ENCODE measurements at places on chromosomes 12 and 14. TPM values are rescaled to one million over a fixed set of nuclear protein-coding genes. Genes with fewer than 3 reads are reported as not detected.
A peak's percentile ranks its signal among the peaks of the same experiment; 100 is the strongest.

Gene MANSC1
- total RNA-seq, result 16.8 TPM

Gene PRH1
- 53.1 TPM for total RNA-seq

Gene COX8C
- not detected for total RNA-seq

Gene CCDC177
- not detected for total RNA-seq

Gene SYT10
- total RNA-seq, result 0.48 TPM

Gene GRIP1
- 8.7 TPM for total RNA-seq

Gene RBMS2
- 29.2 TPM for total RNA-seq

Gene CMAS
- total RNA-seq, result 12.3 TPM

Gene GLI1
- 0.79 TPM for total RNA-seq

Gene OR9K2
- total RNA-seq, result not detected

- H3K36me3 ChIP-seq, result no peaks in the 10 kb centered on the region
These were observed 19.8 kb upstream of the SLC5A8 start for GRCh38 chr12:101229841-101230241.

GRCh38 chr12:111556676-111557075 lies 42.4 kb downstream of the ATXN2 start:
- no peaks in the 10 kb centered on the region for H3K36me3 ChIP-seq
- DNase-seq, result no peak
- H3K4me3 ChIP-seq, result no peak overlapping the region
- no peaks in the 10 kb centered on the region for H3K27me3 ChIP-seq
- H3K4me1 ChIP-seq, result no peaks in the 10 kb centered on the region

DNA sequence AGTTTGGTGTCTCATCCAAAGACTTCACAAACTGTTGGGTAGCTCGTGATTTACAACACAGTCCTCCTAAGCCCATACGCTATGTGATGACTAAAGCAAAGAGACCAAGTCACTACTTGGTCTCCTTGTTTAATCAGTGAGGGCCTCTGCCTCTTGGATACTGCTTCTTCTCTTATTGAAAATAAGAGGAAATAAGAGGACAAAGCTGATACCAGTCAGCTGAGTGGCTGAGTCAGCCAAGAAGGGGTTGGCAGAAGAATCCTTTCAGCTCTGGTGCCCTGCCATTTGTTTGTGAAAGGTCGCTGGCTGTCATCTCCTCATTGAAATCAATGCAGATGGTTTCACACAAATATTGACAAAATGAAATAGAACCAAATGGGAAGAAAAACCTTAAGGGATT lies 67.5 kb upstream of the SLC35F4 start:
- H3K27me3 ChIP-seq, result no peaks in the 10 kb centered on the region
- no peak overlapping the region for H3K4me3 ChIP-seq
- H3K4me1 ChIP-seq, result no peaks in the 10 kb centered on the region
- H3K27ac ChIP-seq, result no peak overlapping the region
- no peak for DNase-seq
- H3K36me3 ChIP-seq, result no peaks in the 10 kb centered on the region

DNA sequence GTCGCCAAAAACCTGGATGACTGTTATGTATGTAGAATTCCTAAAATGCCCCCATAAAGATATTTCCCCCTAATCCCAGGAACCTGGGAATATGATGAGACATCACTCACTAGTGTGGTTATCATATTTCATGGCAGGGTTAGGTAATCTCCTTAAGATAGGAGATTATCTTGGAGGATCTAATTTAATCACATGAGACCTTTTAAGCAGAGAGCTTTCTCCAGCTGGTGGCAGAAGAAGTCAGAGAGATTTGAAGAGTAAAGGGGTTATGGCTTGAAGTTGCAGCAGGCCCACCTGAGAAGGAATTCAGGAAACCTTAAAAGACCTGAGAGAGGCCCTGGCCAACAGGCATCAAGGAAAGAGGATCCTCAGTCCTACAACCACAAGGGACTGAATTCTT lies 53.6 kb downstream of the DYRK2 start:
- H3K4me1 ChIP-seq, result no peaks in the 10 kb centered on the region
- H3K4me3 ChIP-seq, result no peak overlapping the region
- H3K27me3 ChIP-seq, result no peaks in the 10 kb centered on the region
- no peaks in the 10 kb centered on the region for H3K36me3 ChIP-seq
- no peak for DNase-seq

GRCh38 chr12:132713123-132713522 lies 2.5 kb downstream of the PGAM5 start:
- DNase-seq, result no peak
- peaks cover 7% of the 10 kb centered on the region for H3K36me3 ChIP-seq
- H3K27ac ChIP-seq, result no peak overlapping the region
- H3K4me3 ChIP-seq, result no peak overlapping the region
- peaks cover 16% of the 10 kb centered on the region for H3K4me1 ChIP-seq
- H3K27me3 ChIP-seq, result no peaks in the 10 kb centered on the region

DNA sequence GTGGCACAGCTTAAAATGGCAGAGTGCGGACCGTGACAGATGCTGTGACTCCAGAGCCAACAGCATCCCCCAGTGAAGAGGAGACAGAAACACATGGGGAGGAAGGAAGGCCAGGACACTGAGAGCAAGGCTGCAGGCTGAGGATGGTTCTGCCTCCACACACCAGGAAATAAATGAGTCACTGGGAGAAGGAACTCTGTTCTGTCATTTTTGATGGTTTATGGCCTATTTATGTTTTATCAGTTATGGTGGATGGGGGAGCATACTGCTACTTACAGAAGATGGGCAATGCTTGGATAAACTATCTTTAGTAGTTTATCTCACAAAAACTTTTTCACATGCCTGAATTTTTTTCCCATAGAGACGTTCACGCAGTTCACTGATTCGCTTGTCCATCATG lies 33.8 kb downstream of the ZFYVE21 start:
- H3K36me3 ChIP-seq, result no peaks in the 10 kb centered on the region
- peaks cover 4% of the 10 kb centered on the region for H3K4me1 ChIP-seq
- H3K4me3 ChIP-seq, result no peak overlapping the region
- DNase-seq, result no peak

- H3K27me3 ChIP-seq, result no peaks in the 10 kb centered on the region
- no peak overlapping the region for H3K4me3 ChIP-seq
- DNase-seq, result no peak
- no peaks in the 10 kb centered on the region for H3K36me3 ChIP-seq
These were observed 219.8 kb upstream of the ATP2B1 start for GRCh38 chr12:89928467-89928866.

DNA sequence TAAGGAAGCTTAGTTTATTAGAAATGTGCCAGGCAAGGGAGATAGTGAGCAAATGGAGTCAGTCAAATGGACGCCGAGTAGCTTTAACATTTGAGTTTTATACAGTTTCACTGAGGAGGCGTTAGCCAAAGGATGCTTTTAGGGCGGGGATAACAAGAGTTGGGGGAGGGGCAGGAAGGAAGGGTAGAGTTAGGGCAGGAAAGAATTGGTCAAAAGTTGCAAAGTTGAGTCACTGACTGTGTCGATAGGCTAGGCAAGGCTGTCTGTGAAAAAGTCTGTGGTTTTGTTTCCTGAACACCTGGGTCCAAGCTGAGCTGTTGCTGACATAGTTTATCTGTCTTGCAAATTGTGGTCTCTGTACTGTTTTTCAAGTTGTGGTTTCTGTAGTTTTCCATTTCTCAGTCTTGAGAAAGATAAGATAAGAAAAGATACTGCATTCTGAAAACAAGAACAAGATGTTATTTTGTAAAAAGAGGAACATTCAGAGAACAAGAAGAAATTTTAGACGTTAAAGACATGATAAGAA lies 62.6 kb upstream of the RESF1 start:
- DNase-seq, result peak; percentile 73
- no peaks in the 10 kb centered on the region for H3K36me3 ChIP-seq
- peak overlapping the region; percentile 74 for H3K27ac ChIP-seq
- no peaks in the 10 kb centered on the region for H3K27me3 ChIP-seq
- H3K4me3 ChIP-seq, result no peak overlapping the region

DNA sequence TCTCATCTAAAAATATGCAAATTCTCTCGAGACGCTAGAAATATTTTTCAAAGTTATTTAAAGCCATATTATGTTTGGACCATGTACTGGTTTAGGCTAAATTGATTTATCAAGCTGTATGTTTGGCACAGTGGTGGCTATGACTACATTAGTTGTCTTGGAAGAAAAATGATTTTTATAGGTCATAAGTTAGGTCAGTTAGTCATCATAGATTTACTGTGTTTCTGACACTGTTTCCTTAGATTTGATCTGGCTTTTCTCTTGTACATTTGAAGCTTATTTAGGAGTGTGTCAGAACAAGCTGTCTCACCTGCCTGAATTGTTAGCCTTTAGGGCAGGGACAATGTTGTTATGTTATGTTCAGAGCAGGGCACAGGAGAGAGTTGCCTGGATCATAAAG lies 161.1 kb upstream of the FBXO33 start:
- H3K4me1 ChIP-seq, result no peaks in the 10 kb centered on the region
- H3K4me3 ChIP-seq, result no peak overlapping the region
- H3K36me3 ChIP-seq, result no peaks in the 10 kb centered on the region
- H3K27me3 ChIP-seq, result no peaks in the 10 kb centered on the region
- H3K27ac ChIP-seq, result no peak overlapping the region

DNA sequence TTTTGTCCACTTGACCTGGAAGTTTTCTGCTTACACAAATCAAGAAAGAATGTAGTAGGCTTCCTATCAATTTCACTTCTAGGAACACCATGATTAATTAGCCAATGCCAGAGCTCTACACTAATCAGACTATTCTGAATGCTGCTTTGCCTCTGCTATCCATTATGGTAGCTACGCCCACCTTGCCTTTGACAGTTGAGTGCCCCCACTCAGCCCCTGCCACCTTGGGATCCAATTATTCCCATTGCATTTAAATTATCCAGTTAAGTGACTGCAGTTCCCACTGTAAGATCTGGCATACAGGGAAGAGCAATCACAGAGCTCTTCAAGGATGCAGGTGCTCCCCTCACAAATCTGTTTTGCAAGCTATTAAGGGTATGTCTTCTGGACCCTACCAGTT lies 47.5 kb downstream of the FIGNL2 start:
- no peaks in the 10 kb centered on the region for H3K27me3 ChIP-seq
- H3K4me3 ChIP-seq, result no peak overlapping the region
- H3K27ac ChIP-seq, result no peak overlapping the region

- no peaks in the 10 kb centered on the region for H3K4me1 ChIP-seq
- peak overlapping the region; percentile 46 for H3K27ac ChIP-seq
- H3K27me3 ChIP-seq, result no peaks in the 10 kb centered on the region
- DNase-seq, result peak; percentile 49
- H3K36me3 ChIP-seq, result peaks cover 4% of the 10 kb centered on the region
These were observed 59.2 kb downstream of the AACS start for GRCh38 chr12:125124320-125124966.

GRCh38 chr12:41462312-41462711 lies 274.2 kb downstream of the PDZRN4 start:
- H3K36me3 ChIP-seq, result no peaks in the 10 kb centered on the region
- H3K27ac ChIP-seq, result no peak overlapping the region
- no peak overlapping the region for H3K4me3 ChIP-seq
- no peaks in the 10 kb centered on the region for H3K4me1 ChIP-seq
- no peak for DNase-seq

GRCh38 chr12:56377310-56377988 lies 14.8 kb upstream of the APOF start:
- no peak overlapping the region for H3K4me3 ChIP-seq
- no peaks in the 10 kb centered on the region for H3K27me3 ChIP-seq
- H3K4me1 ChIP-seq, result no peaks in the 10 kb centered on the region
- no peak overlapping the region for H3K27ac ChIP-seq
- DNase-seq, result no peak

GRCh38 chr14:19823765-19824164 lies 20.2 kb downstream of the OR4N2 start:
- no peaks in the 10 kb centered on the region for H3K27me3 ChIP-seq
- no peaks in the 10 kb centered on the region for H3K4me1 ChIP-seq
- H3K4me3 ChIP-seq, result no peak overlapping the region
- no peak overlapping the region for H3K27ac ChIP-seq

DNA sequence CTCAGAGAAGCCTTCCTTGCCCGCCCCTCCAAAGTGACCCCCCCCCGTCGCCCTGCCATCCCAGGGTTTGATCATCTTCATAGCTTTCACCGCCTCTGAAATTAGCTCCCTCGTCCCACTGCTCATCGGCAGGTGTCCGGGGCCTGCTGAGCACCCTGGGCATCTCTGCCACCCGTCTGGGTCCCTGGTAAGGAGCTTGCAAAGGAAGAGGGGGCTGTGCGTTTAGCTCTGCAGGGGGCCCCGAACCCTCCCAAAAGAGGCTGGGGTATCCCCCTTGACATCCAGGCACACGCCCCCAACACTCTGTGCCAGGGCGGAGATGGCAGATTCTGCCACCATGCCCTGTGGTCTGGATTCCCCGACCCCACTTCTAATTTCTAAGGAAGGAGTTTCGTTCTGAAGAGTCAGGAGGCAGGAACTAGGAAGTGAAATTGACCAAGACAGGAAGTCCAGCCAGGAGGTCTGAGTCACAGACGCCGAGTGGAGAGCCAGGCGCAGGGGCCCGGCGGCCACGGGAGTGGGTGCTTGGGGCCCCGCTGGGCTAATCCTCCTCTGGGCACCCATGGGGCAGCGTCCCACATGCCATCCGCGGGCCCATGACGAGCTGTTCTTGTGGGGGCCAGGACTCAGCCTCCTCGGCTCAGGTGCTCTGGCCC lies 95.7 kb downstream of the RFLNA start:
- H3K27me3 ChIP-seq, result no peaks in the 10 kb centered on the region
- peak; percentile 63 for DNase-seq
- H3K36me3 ChIP-seq, result no peaks in the 10 kb centered on the region

DNA sequence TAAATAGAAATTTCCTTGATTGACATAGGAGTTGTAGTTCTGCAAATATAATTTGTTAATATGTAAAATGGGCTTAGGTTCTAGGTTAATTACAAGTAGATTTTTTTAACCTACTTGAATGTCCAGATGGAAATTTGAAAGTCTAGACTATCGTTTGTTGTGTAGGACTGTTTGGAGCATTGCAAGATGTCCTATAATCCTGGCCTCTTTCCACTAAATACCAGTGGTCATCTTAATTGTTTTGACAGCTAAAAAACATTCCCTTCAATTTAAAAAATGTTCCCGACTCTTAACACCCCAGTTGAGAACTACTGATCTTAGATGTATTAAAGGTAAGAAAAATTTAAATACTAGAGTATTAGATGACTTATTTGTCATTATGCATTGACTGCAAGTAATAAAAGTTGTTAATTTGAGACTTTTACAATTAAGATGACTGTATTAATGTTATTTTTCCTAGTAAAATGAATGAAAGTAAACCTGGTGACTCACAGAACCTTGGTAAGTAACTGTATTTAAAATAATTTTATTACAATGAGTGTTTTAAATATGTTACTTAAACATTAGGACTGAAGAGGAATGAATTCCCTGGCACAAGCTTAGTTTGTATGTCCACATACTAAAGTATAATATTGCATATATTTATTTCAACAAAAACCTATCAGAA lies 21.8 kb downstream of the G2E3 start:
- no peak overlapping the region for H3K27ac ChIP-seq
- H3K4me3 ChIP-seq, result no peak overlapping the region
- H3K27me3 ChIP-seq, result no peaks in the 10 kb centered on the region
- H3K36me3 ChIP-seq, result no peaks in the 10 kb centered on the region
- no peaks in the 10 kb centered on the region for H3K4me1 ChIP-seq

DNA sequence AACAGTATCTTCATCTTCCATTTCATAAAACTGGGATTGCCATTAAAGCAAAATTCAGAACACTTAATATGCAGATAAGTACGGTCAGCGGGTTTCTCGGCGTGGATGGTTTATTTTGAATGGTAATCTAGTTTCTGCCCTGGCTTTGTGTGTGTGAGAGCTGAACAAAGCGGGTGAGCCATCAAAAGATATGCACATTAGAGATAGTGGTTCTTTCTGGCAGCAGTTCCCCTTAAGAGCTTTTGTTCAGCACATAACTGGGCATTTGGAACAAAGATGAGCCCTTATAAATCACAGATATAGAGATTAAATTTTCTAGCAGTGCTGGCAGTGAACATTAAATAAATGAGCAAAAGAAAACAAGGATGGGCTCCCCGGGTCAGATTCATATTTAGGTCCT lies 207.5 kb downstream of the CALM1 start:
- no peaks in the 10 kb centered on the region for H3K4me1 ChIP-seq
- no peak for DNase-seq
- no peaks in the 10 kb centered on the region for H3K36me3 ChIP-seq
- no peak overlapping the region for H3K27ac ChIP-seq
- no peaks in the 10 kb centered on the region for H3K27me3 ChIP-seq
- no peak overlapping the region for H3K4me3 ChIP-seq

Data from transverse colon (tissue), 4 donors.